ENCODE measurements at places on chromosomes 6 and 20.

GRCh38 chr6:72654071-72654621 lies 32.3 kb downstream of the KCNQ5 start:
- no peak for DNase-seq

GRCh38 chr6:128641703-128642102 lies 121.3 kb upstream of the PTPRK start:
- no peak for DNase-seq

GRCh38 chr20:56391596-56392131 lies 351 bp downstream of the AURKA start:
- no peak for DNase-seq

- no peak for DNase-seq
These were observed 6.0 kb downstream of the CST2 start for GRCh38 chr20:23820493-23820892.

DNA sequence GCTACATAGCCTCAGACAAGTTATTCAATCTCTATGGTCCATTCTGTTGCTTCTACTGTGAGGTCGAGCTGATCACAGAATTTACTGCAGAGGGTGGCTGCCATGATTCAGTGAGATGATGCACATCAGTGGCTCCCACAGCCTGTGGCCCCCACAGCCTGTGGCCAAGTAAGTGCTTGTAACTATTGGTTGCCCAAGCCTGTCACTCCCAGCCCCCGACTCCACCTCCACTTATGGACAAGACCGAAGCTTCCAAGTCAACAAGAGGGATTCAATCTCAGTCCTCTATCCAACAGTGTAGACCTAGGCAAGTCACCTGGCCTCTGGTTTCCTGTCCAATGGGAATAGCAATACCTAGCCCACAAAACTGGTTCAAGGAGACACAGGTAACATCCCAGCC lies 8.2 kb downstream of the KCNK5 start:
- no peak for DNase-seq

GRCh38 chr6:114520976-114521375 lies 178.2 kb upstream of the HS3ST5 start:
- DNase-seq: no peak

GRCh38 chr6:156916130-156916801 lies 139.1 kb downstream of the ARID1B start:
- DNase-seq: no peak

- DNase-seq: peak; percentile 77
These were observed 7.6 kb upstream of the RNF114 start for GRCh38 chr20:49928411-49929141.

GRCh38 chr6:79239536-79240168 lies 5.2 kb upstream of the HMGN3 start:
- no peak for DNase-seq

DNA sequence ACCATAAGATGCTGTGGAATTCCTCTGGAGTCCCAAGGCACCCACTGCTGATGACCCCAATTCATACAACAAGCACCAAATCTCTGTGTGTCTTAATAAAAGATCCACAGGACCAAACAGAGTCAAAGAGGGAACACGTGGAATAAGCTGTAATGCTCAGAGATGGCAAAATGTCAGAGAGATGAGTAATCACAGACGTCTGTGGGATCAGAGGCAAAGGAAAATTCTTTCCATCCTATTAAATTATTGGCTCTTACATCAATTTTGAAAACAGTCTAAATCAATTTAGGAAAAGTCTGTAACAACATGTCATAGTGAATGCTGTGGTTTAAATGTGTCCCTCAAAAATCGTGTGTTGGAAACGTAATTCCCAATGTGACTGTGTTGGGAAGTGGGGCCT lies 17.5 kb upstream of the SAMD3 start:
- no peak for DNase-seq

- DNase-seq: no peak
These were observed 395.3 kb upstream of the BTBD3 start for GRCh38 chr20:11522366-11522741.

DNA sequence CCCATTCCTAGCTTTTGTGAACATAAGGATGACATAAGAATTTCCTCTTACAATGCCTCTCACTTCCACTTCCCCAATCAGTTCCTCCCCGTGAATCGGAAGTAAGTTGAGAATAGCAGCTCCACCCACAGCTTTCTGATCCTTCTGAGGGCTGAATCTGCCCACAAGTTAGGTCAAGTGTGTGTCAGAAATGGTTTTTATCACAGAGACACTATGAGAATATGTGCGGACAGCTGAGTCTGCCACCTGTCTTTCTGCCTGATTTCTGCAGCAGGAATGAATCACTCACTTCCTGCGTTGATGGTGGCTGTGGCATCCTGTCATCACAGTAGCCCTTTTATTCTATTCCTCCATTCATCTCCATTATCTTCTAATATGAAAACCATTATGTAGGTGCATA lies 70.2 kb downstream of the RIN2 start:
- DNase-seq: peak; percentile 38

- DNase-seq: peak; percentile 11
These were observed 77.5 kb downstream of the GINS1 start for GRCh38 chr20:25484911-25485511.

GRCh38 chr6:67594366-67594765 lies 1040.7 kb upstream of the ADGRB3 start:
- DNase-seq: no peak

- DNase-seq: no peak
These were observed 14.3 kb downstream of the POU3F2 start for GRCh38 chr6:98848539-98849242.

GRCh38 chr20:8854571-8854970 lies 214.3 kb upstream of the PLCB4 start:
- no peak for DNase-seq

GRCh38 chr6:90118069-90118468 lies 178.6 kb downstream of the BACH2 start:
- DNase-seq: no peak

GRCh38 chr6:129597023-129597713 lies 112.8 kb downstream of the ARHGAP18 start:
- DNase-seq: no peak

GRCh38 chr6:2971420-2972218 lies at the start of gene SERPINB6:
Gene SERPINB6, minus strand, starts transcription at chr6:2971567. Its CDS starts 12,235 bp downstream, at chr6:2959332.
- DNase-seq: peak; percentile 54

DNA sequence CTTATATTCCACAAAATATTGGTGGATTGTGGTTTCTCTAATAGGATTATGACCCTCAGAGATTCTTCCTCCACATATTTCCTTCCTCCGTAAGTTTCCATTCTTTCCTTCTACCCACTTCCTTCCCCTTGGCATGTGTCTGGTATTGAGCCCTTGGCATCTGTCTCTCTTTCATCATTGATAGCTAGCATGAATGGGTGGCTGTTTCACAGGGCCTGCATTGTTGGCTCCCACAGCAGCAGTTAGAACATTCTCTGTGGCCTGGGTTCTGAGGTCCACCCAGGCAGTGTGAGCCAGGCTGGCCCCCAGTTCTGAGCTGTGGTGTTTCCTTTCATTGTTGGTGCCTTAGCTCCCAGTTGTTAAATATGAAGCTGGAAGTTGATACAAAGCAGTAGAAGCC lies 125.3 kb downstream of the ANKS1A start:
- DNase-seq: no peak

GRCh38 chr6:36296240-36296639 lies 26.4 kb downstream of the PNPLA1 start:
- no peak for DNase-seq

GRCh38 chr6:34696189-34696738 lies 303 bp downstream of the ILRUN start:
- DNase-seq: no peak

- DNase-seq: no peak
These were observed 81.7 kb downstream of the DNAH8 start for GRCh38 chr6:38796850-38797249.

- no peak for DNase-seq
These were observed 70.6 kb downstream of the OLIG3 start for GRCh38 chr6:137423451-137424168.

DNA sequence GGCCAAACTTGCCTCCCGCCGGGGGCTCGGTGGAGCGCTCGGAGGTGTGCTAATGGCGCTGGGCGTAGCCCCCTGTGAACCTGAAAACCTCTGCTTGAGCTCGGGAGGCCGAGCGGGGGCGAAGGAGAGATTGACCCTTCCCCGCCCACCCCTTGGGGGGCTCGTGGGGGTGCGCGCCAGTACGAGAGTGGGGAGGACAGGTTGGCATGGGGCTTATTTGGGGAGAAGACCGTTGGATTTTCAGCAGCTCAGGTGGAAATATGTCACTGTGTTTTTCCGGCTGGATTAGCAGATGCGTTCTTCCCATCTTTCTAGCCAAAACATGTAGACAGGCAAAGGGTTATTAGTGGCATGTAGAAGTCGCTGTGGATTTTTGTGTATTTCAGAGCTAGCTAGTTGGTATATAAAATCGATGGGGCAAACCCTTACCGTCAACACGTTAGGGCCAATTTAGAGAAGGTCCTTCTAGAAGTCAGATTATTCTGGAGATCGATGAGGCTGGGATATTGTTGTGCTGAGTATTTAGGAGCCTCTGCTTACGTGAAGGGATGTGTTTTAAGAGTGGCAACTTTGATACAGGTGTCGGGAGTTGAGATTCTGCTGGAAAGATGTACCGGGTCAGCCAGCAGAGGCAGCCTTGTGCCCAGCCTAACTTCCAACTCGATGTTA lies 525 bp downstream of the NCOA7 start:
- peak; percentile 65 for DNase-seq

DNA sequence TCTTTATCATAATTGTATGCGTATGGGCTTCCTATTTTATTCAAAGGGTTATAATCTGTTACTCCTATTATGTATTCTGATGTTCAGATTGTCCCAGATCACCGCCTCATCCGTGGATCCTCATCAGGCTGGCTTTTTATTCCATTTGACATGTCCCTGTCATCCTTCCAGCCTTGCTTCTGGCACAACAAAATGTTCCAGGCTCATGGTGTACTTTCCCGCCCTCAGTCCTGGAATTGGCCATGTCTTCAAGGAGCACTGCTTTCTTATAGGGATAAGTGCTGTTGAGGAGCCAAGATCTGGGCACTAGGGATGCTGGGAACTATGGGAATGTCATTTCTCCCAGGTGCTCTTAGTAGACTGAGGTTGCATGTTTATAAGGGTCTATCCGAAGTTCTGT lies 207.8 kb downstream of the JARID2 start:
- DNase-seq: no peak

DNA sequence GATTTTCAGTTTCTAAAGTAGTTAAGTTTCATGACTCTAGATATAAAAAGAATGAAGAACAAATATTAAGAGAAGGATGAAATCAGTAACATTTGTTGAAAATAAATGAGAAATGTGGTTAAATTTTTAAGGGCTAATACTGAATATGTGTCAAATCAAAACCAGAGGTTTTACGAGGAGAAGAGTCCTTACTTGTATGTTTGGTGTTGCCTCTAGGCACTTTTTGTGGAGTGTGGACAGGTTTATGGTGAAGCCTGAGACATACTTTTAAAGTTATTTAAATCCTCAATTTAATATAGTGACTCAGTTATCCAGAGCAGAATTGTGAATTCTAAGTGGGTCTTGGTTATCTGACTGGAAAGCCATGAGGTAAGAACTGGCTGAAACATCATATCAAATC lies 68.7 kb downstream of the COL19A1 start:
- DNase-seq: no peak

- no peak for DNase-seq
These were observed 5.1 kb downstream of the KIAA1755 start for GRCh38 chr20:38255393-38255792.

- DNase-seq: no peak
These were observed 284.5 kb upstream of the CDYL start for GRCh38 chr6:4491501-4492260.

- no peak for DNase-seq
These were observed 51.1 kb downstream of the SGK1 start for GRCh38 chr6:134266776-134267175.

DNA sequence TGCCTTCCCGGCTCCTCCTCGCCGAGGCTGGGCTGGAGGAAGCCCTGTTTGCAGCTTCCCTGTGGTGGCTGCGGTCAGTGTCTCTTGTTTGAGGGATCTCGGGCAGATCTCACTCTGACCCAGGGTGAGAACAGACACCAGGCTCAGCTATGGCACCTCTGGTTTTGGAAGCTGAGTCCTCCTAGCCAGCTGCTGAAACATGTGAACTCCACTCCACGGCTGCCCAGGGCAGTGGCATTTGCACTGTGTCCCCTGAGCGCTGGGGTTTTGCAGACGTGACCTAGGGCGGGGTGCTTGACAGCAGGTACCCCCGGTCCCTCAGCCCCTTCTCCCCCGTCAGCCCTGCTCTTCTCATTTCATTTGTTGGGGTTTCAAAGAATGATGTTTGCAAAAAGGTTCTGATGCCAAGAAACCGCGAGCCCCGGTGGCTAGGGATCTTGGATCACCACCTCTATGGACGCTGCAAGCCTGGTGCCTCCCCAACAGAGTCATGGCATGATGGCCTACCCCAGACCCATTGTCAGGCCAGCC lies 55.0 kb upstream of the DACT2 start:
- no peak for DNase-seq

DNA sequence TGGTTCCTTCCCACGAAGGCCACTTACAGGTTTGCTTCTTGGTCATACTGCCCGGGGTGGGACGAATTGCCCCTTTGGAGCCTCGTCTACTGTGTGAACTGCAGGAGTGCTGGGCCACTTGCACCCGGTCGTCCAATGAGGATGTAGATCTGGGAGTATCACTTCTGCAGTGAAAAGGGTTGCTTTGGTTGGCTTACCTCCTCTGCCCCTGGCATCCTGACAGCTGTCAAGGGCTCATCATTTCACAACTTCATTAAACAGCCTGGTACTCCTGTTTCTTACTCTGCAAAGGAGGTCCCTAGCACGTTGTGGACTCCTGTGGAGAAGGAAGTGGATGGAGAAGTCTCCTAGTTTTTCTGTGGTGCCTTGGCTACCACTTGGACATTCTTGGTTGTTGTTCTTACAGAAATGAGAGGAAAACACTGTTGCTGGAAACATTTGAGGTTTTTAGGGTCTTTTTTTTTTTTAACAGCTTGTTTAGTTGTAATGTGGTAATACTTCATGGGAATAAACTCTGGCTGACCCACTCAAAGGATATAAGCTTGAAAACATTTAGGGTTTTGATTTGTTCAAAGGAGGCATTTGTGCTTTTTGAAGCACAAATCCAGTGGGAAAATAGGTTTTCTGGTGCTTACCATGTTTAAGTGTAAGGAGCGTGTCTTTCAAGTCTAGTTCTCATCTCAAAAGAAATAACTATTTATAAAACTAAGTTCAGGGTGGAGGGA lies 60.7 kb downstream of the AKAP12 start:
- no peak for DNase-seq

GRCh38 chr6:170292111-170292406 lies 1.2 kb upstream of the DLL1 start:
- no peak for DNase-seq

All from CD4-positive, alpha-beta T cell treated with Interleukin-4 for 4 hours (primary cell).